ENCODE measurements at places on chromosomes 11 and 22. TPM values are rescaled to one million over a fixed set of nuclear protein-coding genes. Genes with fewer than 3 reads are reported as not detected.

DNA sequence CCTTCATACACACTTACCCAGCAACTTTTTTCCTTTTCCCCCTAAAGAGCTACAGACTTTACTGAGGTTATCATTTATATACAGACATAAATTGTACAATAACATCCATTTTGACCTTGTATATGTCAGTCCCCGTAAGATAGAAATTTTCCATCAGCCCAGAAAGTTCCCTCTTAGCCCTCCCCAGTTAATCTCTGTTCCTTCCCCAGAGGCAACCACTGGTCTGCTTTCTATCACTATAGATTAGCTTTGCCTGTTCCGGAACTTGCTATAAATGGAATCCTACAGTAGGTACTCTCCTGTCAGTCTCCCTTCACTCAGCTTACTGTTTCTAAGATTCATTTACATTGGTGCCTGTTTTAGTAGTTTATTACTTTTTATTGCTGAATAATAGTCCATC, 54.9 kb downstream of the TSPAN18 start:
- no peak for DNase-seq

GRCh38 chr11:27196203-27196897, 155.7 kb downstream of the BBOX1 start:
- DNase-seq: no peak

DNA sequence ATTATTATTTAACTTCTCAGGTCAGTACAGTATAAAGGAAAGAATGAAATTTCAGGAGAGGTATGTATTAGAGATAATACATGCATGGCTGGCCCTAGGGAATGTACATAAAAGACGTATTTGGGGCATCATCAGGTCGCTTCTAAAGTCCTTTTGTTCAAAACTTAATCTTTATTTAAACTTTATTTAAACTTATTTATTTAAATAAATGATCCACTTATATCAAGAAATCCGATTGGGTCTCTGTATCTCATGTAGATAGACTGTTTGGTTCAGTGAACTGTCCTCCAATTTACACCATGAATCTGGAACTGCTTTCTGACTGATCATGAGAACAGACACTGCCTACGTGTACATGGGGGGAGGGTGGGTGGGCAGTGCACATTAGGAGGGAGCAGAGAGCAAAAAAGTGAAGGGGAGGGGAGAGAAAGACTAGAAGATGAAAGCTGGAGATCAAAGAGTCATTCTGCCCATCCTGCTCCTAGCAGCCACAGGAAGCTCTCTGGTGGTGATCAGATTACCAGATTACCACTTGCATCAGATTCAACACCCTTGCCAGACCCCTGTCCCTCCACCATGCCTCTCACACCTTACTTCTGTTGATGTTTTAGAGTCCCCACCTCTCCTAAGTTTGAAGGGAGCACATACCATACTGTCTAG, 92.1 kb upstream of the MTMR2 start:
- no peak for DNase-seq

- DNase-seq: no peak
Measured at GRCh38 chr22:23457380-23457985, 122.6 kb downstream of the IGLL1 start.

DNA sequence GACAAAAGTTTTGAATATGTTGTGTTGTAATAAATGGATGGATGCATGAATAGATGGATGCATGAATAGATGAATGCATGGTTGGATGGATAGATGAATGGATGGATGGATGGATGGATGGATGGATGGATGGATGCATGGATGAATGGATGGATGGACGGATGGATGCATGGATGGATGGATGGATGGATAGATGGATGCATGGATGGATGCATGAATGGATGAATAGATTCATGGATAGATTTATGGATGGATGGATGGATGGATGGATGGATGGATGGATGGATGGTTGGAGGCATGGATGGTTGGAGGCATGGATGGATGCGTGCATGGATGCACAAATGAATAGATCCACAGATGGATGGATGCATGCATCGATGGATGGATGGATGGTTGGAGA, 623.2 kb upstream of the B3GAT1 start:
- DNase-seq: no peak

GRCh38 chr11:19499026-19499669, 213.5 kb upstream of the NAV2 start:
- DNase-seq: no peak

- no peak for DNase-seq
Measured at GRCh38 chr11:9717040-9717357, 53.1 kb downstream of the SWAP70 start.

GRCh38 chr11:79340535-79340934, 100.3 kb downstream of the TENM4 start:
- DNase-seq: no peak

Gene LINC01488
- not detected for total RNA-seq

Gene TRIM51
- total RNA-seq: not detected

- DNase-seq: no peak
Measured at GRCh38 chr22:36986242-36986821, 32.9 kb downstream of the TST start.

Gene MMP7
- 1,213 TPM for total RNA-seq

- DNase-seq: no peak
Measured at GRCh38 chr11:85318573-85318972, 308.6 kb downstream of the DLG2 start.

DNA sequence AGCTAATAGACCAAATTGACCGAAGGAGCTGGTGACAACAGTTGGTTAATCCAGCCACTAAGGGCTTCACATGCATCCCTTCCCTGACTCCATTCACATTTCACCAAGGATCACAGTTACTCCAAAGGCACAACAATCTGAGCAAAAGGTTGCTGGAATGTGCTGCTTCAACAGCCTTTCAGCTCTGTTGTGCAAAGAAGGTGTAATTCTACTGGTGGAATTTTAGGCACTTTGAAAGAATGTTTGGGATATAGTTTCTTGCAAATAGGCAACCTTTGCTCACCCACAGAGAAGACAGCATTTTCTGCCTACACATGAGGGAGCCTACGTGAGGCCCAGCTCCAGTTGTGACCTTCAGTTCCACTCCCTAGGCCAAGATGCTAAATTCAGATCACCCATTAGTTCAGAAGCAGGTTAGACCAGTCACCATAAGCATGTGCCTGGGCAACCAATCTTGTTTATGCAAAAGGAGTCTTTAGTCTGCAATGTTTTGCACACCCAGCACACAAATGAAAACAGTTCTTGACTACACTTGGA, 21.6 kb upstream of the FCHSD2 start:
- no peak for DNase-seq

- no peak for DNase-seq
Measured at GRCh38 chr11:30426781-30427180, 103.9 kb downstream of the ARL14EP start.

GRCh38 chr11:18748766-18749365, 22.9 kb upstream of the IGSF22 start:
- no peak for DNase-seq

Gene ISX
- total RNA-seq: not detected

- DNase-seq: no peak
Measured at GRCh38 chr11:74162681-74163467, 7.9 kb downstream of the C2CD3 start.

DNA sequence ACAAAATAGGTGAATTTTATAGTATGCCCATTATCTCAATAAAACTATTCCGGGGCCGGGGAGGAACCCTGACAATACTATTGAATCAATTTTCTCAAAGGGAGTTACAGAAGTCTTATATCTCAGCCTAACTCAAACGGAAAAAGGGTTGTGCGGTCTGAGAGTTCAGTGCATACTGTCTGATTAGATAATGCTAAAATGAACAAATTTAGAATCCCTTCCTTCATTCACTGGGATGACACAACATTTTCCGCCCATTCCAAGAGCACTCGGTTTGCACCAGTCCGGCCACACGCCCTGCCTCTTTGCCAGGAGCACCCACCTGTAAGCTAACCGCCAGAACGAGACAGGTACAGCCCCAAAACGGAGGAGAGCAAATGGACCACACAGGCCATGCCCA, 50.0 kb upstream of the NFRKB start:
- no peak for DNase-seq

Gene CDKN1C
- 88.8 TPM for total RNA-seq

Gene POU2AF2
- not detected for total RNA-seq

- DNase-seq: no peak
Measured at GRCh38 chr11:44816761-44817160, 90.0 kb downstream of the TSPAN18 start.

DNA sequence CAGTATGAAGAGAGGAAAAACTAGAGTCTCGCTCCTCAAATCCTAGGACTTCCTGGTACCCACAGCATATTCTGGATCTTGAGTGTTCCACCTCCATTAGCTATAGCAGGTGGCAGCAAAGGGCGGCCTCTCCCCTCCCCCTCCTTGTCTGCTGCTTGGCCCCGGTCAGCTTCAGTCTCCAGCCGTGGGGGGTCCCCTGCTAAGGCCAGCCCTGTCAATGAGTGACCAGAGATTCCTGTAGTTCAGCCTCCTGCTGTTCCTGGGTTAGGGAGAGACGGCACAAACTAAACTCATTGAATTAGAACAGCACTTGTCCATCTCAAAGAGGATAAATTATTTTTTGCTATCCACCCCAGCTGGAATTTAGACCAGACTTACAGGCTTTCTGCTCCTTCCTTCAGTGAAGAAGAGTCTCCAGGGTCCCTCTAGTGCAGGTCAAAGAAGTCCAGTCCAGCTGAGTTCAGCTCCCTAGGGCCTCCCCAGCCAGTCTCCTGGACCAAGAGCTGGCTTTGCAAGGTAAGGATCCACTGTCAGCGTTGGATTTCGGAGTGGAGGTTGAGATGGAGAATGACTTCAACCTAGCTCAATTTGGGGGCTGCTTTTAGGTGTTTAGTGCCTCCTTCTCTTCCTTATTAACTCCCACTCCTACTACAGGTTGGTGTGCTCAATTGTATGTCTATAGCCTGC, 1.1 kb upstream of the PHLDB1 start:
- DNase-seq: no peak
